ENCODE measurements at places on chromosomes 3 and 15. TPM values are rescaled to one million over a fixed set of nuclear protein-coding genes. Genes with fewer than 3 reads are reported as not detected.

Gene LSAMP
- total RNA-seq = not detected

- no peak overlapping the region for H3K4me3 ChIP-seq
- H3K4me1 ChIP-seq = no peaks in the 10 kb centered on the region
- no peak for DNase-seq
- peaks cover 9% of the 10 kb centered on the region for H3K36me3 ChIP-seq
- no peak overlapping the region for H3K27ac ChIP-seq
These were observed 47.9 kb downstream of the RNF13 start for GRCh38 chr3:149860881-149861280.

DNA sequence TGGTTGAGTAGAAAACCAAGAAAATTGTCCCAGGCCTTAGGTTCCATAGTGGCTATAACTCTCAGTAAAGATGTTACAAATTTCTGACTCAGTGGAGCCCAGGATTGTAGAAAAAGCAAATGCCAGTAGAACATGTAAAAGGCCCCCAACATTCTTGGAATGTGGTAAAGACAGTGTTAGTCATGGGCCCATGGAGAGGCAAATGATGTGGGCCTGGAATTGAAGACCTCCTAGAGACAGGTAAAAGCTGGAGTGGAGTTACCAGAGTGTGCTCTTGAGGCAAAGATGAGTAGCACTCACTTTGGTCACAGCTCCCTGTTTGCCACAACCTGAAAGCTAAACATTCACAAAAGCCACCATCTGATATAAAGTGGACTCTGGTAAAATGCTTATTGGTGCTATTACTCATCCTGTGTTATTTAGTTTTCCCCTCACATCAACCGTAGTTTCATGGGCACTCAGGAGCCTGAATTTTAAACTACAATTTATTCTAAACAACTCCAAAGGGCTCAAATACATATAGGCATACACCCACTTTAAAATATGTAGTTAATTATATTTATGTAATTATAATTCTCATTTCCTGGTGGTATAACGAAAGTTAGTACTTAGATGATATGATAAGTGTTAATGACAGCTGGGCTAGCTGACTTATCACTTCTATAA, 359.6 kb upstream of the NECTIN3 start:
- no peak overlapping the region for H3K4me3 ChIP-seq
- H3K27ac ChIP-seq = no peak overlapping the region
- no peaks in the 10 kb centered on the region for H3K4me1 ChIP-seq
- H3K27me3 ChIP-seq = no peaks in the 10 kb centered on the region
- no peak for DNase-seq
- no peaks in the 10 kb centered on the region for H3K36me3 ChIP-seq

DNA sequence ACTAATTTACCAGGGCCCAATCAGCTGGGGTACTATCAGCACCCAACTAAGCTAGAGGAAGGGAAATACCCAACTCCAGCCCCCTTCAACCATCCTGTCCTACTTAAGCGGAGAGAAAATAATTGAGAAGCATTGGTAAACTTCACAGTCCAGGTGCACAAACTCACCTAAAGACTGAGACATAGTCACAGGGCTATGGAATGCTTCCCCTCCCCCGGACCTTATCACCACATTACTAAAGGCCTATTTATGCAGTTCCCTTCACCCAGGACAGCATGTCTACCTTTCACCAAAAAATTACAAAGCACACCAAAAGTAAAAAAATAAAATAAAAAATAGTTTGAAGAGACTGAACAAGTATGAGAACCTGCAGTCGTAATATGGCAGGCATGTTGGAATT, 47.9 kb downstream of the HOMER2 start:
- DNase-seq = no peak
- peaks cover 4% of the 10 kb centered on the region for H3K27me3 ChIP-seq
- no peak overlapping the region for H3K4me3 ChIP-seq
- no peak overlapping the region for H3K27ac ChIP-seq
- H3K4me1 ChIP-seq = no peaks in the 10 kb centered on the region

DNA sequence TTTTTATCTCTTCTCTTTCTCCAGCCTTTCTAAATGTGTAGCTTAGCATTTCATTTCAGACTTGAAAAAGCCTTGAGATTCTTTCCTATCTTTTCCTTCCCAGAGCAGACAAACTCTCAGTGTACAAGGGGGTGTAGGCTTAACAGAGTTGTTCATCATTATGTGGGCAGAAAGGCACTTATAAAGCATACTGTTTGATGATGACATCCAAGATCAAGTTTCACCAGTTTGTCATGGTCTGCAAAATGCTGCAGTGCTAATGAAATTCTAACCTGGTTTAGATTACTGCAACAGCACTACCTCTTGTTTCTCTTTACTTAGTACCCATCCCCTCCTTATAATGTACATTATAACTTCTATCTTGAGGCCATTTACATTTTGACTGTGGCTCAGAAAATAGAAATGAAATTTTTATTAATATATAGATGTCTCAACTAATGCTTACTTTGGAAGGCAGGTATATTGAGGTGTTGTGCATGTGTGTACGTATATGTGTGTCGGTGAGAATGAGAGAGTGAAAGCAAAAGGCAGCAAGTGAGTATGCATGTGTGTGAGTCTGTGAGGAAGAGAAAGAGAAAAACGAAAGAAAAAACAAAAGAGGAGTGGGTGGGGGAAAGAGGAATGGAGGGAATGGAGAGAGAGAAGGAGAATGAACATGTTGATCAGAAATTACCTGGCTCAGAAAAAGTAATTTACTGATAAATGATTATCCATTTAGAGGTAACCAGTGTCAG, 1043.6 kb downstream of the TUSC7 start:
- no peaks in the 10 kb centered on the region for H3K4me1 ChIP-seq
- H3K4me3 ChIP-seq = no peak overlapping the region
- DNase-seq = no peak
- H3K27ac ChIP-seq = no peak overlapping the region
- H3K27me3 ChIP-seq = no peaks in the 10 kb centered on the region
- H3K36me3 ChIP-seq = no peaks in the 10 kb centered on the region

- no peak overlapping the region for H3K27ac ChIP-seq
- H3K4me3 ChIP-seq = no peak overlapping the region
- H3K4me1 ChIP-seq = peaks cover 71% of the 10 kb centered on the region
- H3K36me3 ChIP-seq = no peaks in the 10 kb centered on the region
- H3K27me3 ChIP-seq = no peaks in the 10 kb centered on the region
These were observed 59.4 kb downstream of the TMEM44 start for GRCh38 chr3:194573680-194574437.

Gene GPR62
- total RNA-seq = not detected

DNA sequence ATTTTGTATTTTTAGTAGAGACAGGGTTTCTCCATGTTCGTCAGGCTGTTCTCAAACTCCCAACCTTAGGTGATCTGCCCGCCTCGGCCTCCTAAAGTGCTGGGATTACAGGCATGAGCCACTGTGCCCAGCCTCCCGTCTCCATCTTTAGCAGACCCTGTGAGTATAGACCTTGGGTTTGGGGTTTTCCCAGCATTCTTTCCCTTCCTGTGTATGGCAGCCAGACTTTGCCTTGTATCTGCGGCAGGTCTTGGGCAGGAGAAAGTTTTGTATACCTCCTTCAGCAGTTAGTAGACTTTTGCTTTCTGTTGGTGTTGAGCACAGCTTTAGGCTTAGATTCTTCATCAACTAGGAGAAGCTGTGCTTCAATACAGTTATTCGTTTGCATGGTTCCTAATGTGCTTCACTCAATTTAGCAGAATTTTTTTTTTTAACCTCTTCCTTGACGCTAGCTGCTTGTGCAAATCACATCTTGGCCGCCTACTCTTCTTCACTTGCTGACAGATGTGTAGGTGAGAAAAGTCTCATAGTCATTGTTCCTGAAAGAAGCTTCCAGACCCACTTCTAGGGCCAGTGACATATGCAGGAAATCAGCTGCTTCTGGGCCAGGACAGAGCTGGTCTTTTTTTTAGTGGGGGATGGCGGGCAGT, 38.4 kb downstream of the MAP2K1 start:
- H3K4me1 ChIP-seq = no peaks in the 10 kb centered on the region
- no peaks in the 10 kb centered on the region for H3K36me3 ChIP-seq
- no peak overlapping the region for H3K27ac ChIP-seq
- no peak overlapping the region for H3K4me3 ChIP-seq

Gene IL16
- total RNA-seq = 0.65 TPM

Gene IGDCC3
- total RNA-seq = 0.22 TPM

DNA sequence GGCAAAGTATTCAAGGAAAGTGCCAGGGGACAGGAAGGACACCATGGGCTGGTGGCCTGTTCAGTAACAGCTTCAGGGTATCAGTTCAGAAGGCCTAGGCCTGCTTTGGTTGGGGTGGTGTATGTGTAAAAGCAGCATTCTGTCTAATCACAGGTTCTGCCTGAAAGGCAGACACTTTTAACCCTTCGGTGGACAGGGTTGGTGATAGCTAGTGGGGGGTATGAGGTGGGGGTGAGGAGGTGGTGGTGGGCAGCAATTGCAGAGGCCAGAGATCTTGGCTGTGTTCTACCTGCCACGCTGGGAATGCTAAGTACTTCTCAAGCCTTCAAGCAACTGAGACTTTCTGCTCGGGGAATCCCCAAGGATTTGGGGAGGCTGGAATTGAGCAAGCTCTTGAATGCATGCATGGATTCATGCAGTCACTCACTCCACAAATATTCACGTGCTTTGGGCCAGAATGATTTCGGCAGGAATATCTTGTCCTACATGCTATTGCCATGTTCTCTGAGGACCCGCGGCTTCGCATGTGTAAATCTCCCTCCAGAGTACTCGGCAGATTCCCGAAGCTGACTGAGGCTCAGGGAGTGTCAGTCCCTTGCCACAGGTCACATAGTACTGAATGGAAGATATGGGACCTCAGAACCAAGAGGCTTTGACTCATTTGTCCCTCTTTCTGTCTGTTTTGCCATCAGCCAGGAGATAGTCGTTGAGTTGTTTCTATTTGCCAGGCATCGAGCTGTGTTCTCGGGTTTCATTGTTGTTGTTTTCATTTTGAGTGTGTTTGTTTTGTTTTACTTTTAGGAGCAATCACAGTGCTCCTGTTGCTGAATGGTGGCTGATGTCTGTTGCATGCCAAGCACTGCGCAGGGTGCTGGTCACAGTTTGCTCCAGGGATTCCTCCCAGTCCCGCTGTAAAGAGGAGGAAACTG, 65.5 kb downstream of the SMAD3 start:
- no peak overlapping the region for H3K27ac ChIP-seq
- H3K4me1 ChIP-seq = peaks cover 81% of the 10 kb centered on the region
- H3K27me3 ChIP-seq = no peaks in the 10 kb centered on the region

Gene XRN1
- total RNA-seq = 45.3 TPM

DNA sequence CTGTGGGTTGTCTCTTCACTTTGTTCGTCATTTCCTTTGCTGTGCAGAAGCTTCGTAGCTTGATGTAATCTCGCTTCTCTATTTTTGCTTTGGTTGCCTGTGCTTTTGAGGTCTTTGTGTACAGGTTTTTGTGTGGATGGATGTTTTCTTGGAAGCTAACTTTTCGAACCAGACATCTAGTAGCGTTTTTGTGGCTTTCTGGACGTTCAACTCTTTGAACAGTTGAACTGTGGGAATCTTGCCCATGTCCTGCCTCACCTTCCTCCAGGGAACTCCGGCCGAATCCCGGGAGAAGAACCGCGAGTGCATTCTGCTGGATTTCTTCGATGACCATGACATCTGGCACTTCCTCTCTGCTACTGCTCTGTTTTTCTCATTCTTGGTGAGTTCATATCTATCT, 70.6 kb downstream of the USF3 start:
- no peaks in the 10 kb centered on the region for H3K36me3 ChIP-seq
- H3K27me3 ChIP-seq = no peaks in the 10 kb centered on the region
- 0 out of 2 replicates have a peak, but pooled peaks cover 4% of the 10 kb centered on the region for H3K4me1 ChIP-seq
- no peak for DNase-seq
- no peak overlapping the region for H3K27ac ChIP-seq

- no peaks in the 10 kb centered on the region for H3K36me3 ChIP-seq
- H3K4me3 ChIP-seq = no peak overlapping the region
- DNase-seq = no peak
- no peaks in the 10 kb centered on the region for H3K27me3 ChIP-seq
- H3K4me1 ChIP-seq = no peaks in the 10 kb centered on the region
- H3K27ac ChIP-seq = no peak overlapping the region
These were observed 155.4 kb downstream of the ZMAT3 start for GRCh38 chr3:178916223-178916622.

DNA sequence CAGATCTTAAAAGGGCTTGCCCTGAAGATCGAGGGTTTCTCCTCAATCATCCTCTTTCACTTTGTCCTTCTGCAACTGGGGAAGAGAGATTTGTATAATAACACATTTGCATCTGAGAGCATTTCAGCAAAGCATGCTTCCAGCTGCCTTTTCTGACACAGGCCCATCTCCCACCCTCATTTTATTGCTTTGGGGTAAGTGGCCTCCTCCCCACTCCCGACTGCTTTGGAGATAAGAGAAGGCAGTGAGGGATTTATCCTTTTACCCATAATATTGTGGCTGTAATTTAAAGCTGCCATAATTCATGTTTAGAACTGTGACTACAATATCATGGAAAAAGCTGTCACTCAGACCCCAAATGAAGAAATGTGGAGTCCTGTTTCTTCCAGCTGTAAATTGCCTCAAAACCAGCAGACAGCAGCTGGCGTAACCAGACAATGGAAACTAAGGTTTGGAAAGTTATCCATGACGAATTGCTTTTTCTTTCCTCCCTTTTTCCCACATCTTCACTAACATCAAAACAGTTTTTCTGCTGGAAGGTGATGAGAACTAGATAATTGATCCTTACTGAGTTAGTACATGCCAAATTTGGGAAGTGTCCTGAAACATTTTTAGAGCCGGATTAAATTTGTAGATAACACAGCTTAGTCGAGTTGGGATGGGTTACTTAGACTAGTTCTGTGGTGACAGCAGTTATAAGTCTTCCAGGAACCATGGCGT, 104.2 kb upstream of the PFN2 start:
- no peak for DNase-seq
- no peak overlapping the region for H3K4me3 ChIP-seq
- H3K36me3 ChIP-seq = no peaks in the 10 kb centered on the region
- H3K4me1 ChIP-seq = peaks cover 15% of the 10 kb centered on the region
- no peaks in the 10 kb centered on the region for H3K27me3 ChIP-seq

- H3K36me3 ChIP-seq = no peaks in the 10 kb centered on the region
- H3K27me3 ChIP-seq = no peaks in the 10 kb centered on the region
- no peak overlapping the region for H3K4me3 ChIP-seq
- H3K4me1 ChIP-seq = peaks cover 22% of the 10 kb centered on the region
These were observed 16.2 kb upstream of the RHCG start for GRCh38 chr15:89512631-89513030.

DNA sequence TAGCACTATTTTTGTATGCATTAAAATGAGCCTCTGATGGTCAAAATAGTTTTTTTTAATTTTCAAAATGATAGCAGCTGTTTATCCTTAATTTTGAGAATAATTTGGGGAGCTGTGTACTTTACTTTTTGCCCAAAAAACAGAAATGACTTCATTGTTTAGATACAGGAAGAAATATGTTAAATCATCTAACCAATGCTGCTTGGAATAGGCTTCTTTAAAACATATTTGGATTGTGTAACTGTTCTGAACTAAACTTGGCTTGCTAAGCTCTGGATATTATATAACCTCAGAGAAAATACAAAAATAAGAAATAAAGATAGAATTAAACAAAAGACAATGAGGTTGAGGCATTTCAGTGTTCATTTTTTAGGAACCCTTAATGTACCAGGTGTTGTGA, 119.3 kb downstream of the SERPINI1 start:
- no peaks in the 10 kb centered on the region for H3K36me3 ChIP-seq
- no peaks in the 10 kb centered on the region for H3K27me3 ChIP-seq
- DNase-seq = no peak
- H3K4me3 ChIP-seq = no peak overlapping the region
- H3K27ac ChIP-seq = no peak overlapping the region
- H3K4me1 ChIP-seq = no peaks in the 10 kb centered on the region

Gene LYZL4
- total RNA-seq = not detected
